Activated naive CD8-positive, alpha-beta T cell treated with anti-CD3 and anti-CD28 coated beads, Interleukin-2, amount 10 ng/mL, durations not matched to agents 7 days and 5 days (primary cell): ENCODE measurements at places on chromosomes 13 and 19.

GRCh38 chr13:48010698-48011097 is 9.6 kb upstream of the SUCLA2 start:
- DNase-seq, result no peak

- no peak for DNase-seq
These were observed 340.6 kb downstream of the ENOX1 start for GRCh38 chr13:43446126-43446525.

DNA sequence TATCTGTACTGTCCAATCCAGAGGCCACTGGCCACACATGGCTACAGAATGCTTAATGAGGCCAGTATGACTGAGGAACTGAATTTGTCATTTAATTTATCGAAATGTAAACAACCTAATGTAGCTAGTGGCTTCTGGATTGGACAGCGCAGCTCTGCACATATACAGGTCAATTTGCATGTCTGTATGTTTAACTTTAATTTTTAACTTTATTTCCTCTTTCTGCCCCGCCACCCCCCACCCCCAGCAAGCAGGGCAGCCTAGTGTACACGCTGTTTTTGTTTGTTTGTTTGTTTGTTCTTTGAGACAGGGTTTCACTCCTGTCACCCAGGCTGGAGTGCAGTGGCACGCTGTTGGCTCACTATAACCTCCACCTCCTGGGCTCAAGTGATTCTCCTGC is 15.5 kb downstream of the ZSWIM9 start:
- DNase-seq, result no peak

- DNase-seq, result no peak
These were observed 20.4 kb downstream of the RNF17 start for GRCh38 chr13:24784319-24784718.

DNA sequence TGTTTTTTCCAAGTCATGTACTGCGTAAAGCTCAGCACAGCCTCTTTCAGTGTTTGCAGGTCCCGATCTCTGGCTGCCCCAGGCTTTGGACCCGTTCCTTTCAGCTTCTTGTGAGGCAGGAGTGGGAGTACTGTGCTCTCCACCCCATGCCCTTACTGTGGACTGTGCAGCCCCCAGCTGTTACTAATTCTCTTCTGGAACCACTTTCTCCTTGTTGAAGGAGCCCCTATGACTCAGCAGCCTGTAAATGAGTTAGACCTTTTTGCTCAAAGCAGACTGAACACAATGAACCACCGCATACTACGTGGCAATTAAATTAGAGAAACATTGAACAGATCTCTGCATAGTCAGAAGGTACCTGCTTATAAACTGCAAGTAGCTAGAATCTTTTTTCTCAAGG is 39.0 kb downstream of the SERTM1 start:
- no peak for DNase-seq
